ENCODE measurements at places on chromosomes 7 and 10.

DNA sequence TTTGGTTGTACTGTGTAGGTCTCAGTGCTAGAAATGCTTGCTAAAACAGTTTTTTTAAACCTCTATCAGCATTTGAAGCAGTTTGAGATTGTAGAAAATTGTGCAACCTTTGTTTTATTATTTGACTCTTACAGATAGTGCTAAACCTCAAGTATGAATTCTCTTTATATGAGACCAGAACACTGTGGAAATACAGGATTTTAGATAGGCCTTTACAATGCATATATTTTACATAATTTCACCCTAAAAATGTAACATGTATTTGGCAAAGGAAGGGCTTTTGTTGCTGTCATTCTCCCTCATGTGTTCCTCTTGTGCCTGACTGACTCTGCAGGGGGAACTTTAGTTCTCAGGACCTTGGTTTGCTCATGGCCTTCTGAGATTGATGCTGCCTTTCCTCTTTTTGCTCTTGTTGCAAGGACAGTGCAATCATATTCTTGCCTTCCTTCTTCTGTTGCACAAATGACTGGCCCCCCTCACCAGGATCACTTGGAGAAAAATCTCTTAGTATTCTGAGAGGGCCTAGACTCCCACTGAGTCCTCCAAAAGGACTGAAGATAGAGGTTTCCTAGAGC lies 188.7 kb downstream of the PPP1R9A start:
- no peak for DNase-seq
- no peaks in the 10 kb centered on the region for H3K36me3 ChIP-seq
- H3K27me3 ChIP-seq, result no peaks in the 10 kb centered on the region

GRCh38 chr7:149791-150636 lies 42.4 kb upstream of the FAM20C start:
- peaks cover 9% of the 10 kb centered on the region for H3K4me1 ChIP-seq
- H3K27ac ChIP-seq, result peak overlapping the region; percentile 94
- no peaks in the 10 kb centered on the region for H3K36me3 ChIP-seq
- peak overlapping the region; percentile 59 for H3K4me3 ChIP-seq
- H3K27me3 ChIP-seq, result no peaks in the 10 kb centered on the region
- peak; percentile 75 for DNase-seq

GRCh38 chr7:17932770-17933169 lies 7.5 kb downstream of the SNX13 start:
- H3K4me3 ChIP-seq, result no peak overlapping the region
- H3K36me3 ChIP-seq, result no peaks in the 10 kb centered on the region
- no peak overlapping the region for H3K27ac ChIP-seq
- DNase-seq, result no peak
- H3K27me3 ChIP-seq, result no peaks in the 10 kb centered on the region

- no peaks in the 10 kb centered on the region for H3K4me1 ChIP-seq
- H3K36me3 ChIP-seq, result no peaks in the 10 kb centered on the region
- no peak overlapping the region for H3K27ac ChIP-seq
- H3K27me3 ChIP-seq, result no peaks in the 10 kb centered on the region
- no peak for DNase-seq
- H3K4me3 ChIP-seq, result no peak overlapping the region
Measured at GRCh38 chr7:49001610-49002033, 77.3 kb downstream of the CDC14C start.

GRCh38 chr7:142709921-142710320 lies 39.4 kb upstream of the PRSS1 start:
- H3K27me3 ChIP-seq, result no peaks in the 10 kb centered on the region
- DNase-seq, result no peak
- no peak overlapping the region for H3K4me3 ChIP-seq
- H3K27ac ChIP-seq, result no peak overlapping the region
- no peaks in the 10 kb centered on the region for H3K4me1 ChIP-seq
- no peaks in the 10 kb centered on the region for H3K36me3 ChIP-seq

GRCh38 chr7:18553605-18554003 lies 58.1 kb downstream of the HDAC9 start:
- DNase-seq, result no peak
- no peaks in the 10 kb centered on the region for H3K36me3 ChIP-seq
- H3K4me3 ChIP-seq, result no peak overlapping the region
- no peak overlapping the region for H3K27ac ChIP-seq
- H3K4me1 ChIP-seq, result no peaks in the 10 kb centered on the region

GRCh38 chr10:12675186-12675585 lies 325.8 kb downstream of the CAMK1D start:
- no peaks in the 10 kb centered on the region for H3K36me3 ChIP-seq
- DNase-seq, result no peak
- no peaks in the 10 kb centered on the region for H3K27me3 ChIP-seq
- no peak overlapping the region for H3K27ac ChIP-seq

DNA sequence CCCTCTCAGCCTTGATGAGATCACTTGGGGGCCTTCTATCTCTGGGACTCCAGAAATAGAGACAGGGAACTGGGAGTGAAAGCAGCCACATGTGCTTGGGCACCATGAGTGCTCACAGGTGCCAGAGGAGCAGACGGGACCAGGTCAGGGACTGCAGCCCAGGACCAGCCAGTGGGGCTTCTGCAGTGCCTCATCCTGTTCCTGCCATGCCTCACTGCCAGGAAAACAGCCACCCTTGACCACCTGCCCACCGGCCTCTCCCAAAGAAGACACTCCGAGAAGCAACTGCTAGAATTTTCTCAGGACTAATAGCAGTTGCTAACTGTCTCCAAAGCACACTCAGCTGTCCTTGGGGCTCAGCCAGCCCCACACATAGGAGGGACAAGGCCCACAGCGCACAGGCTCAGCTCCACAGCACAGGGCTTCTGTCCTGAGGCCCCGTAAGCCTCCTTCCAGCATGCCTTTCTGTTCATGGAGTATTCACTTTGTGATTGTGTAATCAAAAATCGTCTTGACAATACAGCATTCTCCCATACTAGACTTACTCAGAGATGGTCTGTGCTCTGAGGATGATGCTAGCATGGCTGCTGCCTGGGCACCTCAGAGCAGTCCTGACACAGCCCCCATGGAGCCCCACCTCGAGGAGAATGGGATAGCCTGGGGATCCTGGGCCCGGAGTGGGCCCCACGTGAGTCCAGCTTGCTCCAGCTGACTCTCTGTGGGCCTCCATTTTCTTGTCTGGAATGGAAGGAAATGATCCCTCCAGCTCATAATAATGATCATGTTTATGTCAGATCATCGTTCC lies 115.7 kb upstream of the RET start:
- H3K4me1 ChIP-seq, result no peaks in the 10 kb centered on the region
- no peak overlapping the region for H3K4me3 ChIP-seq
- H3K36me3 ChIP-seq, result no peaks in the 10 kb centered on the region
- H3K27ac ChIP-seq, result no peak overlapping the region

- no peaks in the 10 kb centered on the region for H3K36me3 ChIP-seq
- H3K27me3 ChIP-seq, result no peaks in the 10 kb centered on the region
- DNase-seq, result no peak
- H3K27ac ChIP-seq, result no peak overlapping the region
Measured at GRCh38 chr7:34096777-34097176, 191.4 kb downstream of the BMPER start.

DNA sequence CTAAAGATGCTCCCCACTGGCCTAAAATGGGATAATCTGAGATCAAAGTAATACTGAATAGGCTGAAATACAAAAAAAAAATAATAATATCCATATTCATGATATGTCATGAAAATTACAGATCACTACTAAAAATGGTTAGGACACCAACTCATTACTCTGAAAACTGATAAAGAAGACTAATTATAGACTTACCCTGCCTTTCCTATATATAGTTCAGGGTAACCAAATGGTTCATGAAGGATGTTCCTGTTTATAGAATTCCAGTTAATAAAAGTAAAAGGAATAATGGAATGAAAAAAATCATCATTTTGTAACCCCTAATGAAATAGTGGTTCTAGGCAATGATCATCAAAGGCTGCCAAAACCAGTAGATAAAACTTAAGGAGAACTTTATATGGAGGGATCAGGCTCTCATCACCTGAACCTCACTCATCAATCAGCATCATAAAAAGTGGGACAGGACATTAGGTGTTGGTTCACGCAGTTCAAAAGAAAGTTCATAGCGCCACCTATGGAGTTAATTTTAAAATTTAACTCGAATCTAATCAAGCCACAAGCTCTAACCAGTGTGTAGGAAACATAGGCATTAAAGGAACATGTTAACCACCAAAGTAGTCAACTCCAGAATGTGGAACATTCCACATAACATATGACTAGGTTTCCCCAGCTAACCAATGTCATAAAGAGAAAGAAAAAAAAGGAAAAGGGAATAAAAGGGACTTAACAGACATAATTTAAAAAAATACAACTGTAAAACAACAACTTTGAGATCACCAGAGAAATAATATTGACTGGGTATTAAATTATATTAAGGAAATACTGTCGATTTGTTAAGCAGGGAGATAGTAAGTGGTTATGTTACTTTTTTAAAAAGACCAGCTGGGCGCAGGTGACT lies 35.7 kb downstream of the P4HA1 start:
- DNase-seq, result no peak
- no peaks in the 10 kb centered on the region for H3K27me3 ChIP-seq
- H3K4me3 ChIP-seq, result no peak overlapping the region
- no peaks in the 10 kb centered on the region for H3K4me1 ChIP-seq
- no peaks in the 10 kb centered on the region for H3K36me3 ChIP-seq

DNA sequence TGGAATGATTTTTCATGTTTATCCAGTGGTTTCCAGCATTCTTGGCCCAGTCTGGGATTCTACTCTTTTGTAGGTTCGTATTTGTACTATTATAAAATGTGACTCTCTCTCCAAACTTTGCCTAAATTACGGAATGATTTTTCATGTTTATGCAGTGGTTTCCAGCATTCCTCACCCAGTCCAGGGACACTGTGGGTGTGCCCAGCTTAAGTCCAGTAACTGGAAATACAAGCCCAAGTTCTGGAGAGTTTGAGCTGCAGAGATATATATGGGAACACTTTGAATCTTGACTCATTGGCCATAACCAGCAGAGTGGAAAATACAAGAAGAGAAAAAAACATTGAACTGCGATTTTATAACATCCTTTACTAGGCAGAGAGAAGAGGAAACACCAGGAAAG lies 5.9 kb upstream of the MAGI2 start:
- H3K36me3 ChIP-seq, result no peaks in the 10 kb centered on the region
- H3K27ac ChIP-seq, result no peak overlapping the region
- no peaks in the 10 kb centered on the region for H3K27me3 ChIP-seq
- H3K4me3 ChIP-seq, result no peak overlapping the region
- H3K4me1 ChIP-seq, result peaks cover 7% of the 10 kb centered on the region

DNA sequence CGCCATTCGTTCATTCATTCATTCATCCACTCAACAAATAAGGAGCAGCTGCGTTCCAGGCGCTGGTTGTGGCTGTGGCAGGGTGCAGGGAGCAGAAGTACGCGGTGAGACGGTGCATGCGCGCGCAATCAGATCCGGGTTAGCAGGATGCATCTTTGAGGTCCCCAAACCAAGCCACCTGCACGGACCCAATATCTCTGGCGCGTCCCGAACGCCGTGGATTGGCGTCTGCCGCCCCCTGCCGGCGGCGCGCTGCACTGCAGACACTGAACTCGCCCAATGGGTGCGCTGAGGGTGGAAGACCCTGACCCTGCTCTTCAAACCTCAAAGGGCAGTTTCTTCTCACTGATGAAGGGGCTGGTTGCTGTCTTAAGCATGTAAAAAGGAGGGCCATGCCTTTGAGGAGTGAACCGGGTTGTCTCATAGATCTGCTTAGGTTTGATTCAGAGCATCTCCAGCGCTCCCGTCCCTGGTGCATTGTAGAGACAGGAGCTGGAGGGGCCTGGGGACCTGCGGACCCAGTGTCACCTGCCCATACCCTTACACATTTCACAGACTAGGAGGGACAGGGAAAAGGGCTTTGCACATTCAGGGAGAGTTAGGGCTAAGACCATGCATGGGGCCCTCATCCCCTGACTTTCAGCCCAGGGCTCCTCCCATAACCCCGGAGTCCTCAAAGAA lies 102.5 kb downstream of the RAMP3 start:
- H3K27me3 ChIP-seq, result no peaks in the 10 kb centered on the region
- no peak for DNase-seq
- no peaks in the 10 kb centered on the region for H3K36me3 ChIP-seq
- no peaks in the 10 kb centered on the region for H3K4me1 ChIP-seq

GRCh38 chr7:127487381-127487780 lies 94.9 kb upstream of the ZNF800 start:
- H3K27ac ChIP-seq, result no peak overlapping the region
- no peaks in the 10 kb centered on the region for H3K27me3 ChIP-seq
- H3K4me3 ChIP-seq, result no peak overlapping the region
- DNase-seq, result no peak

- no peak overlapping the region for H3K27ac ChIP-seq
- no peak for DNase-seq
- H3K36me3 ChIP-seq, result no peaks in the 10 kb centered on the region
- no peaks in the 10 kb centered on the region for H3K27me3 ChIP-seq
Measured at GRCh38 chr10:3770611-3771110, 14.3 kb downstream of the KLF6 start.

GRCh38 chr7:43630482-43630881 lies 47.6 kb downstream of the STK17A start:
- no peak overlapping the region for H3K27ac ChIP-seq
- no peaks in the 10 kb centered on the region for H3K27me3 ChIP-seq
- no peak for DNase-seq
- no peak overlapping the region for H3K4me3 ChIP-seq
- no peaks in the 10 kb centered on the region for H3K4me1 ChIP-seq

DNA sequence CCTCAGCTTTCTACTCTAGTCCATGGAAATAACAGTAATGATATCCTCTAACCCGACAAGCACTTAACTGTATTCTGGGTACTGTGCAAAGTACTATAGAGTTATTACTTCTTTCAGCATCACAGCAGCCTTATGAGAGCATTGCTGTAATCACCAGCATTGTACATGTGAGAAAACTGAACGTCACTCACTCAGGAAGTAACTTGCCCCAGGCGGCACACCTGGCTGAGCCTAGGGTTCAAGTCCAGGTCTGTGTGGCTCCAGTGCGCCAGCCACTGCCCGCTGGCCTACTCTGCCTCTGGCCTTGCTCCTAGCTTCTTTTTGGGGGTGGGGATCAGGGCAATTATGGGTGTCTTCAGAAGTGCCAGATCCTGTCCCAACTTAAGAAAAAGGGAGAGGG lies 50.5 kb downstream of the ZMIZ1 start:
- no peak overlapping the region for H3K4me3 ChIP-seq
- DNase-seq, result no peak
- H3K27ac ChIP-seq, result no peak overlapping the region
- H3K36me3 ChIP-seq, result no peaks in the 10 kb centered on the region

- H3K4me1 ChIP-seq, result no peaks in the 10 kb centered on the region
- H3K36me3 ChIP-seq, result no peaks in the 10 kb centered on the region
- peaks cover 3% of the 10 kb centered on the region for H3K27me3 ChIP-seq
- H3K27ac ChIP-seq, result no peak overlapping the region
Measured at GRCh38 chr10:23818484-23818883, 379.6 kb downstream of the OTUD1 start.

GRCh38 chr7:17626235-17626634 lies 314.1 kb downstream of the SNX13 start:
- H3K36me3 ChIP-seq, result no peaks in the 10 kb centered on the region
- no peaks in the 10 kb centered on the region for H3K4me1 ChIP-seq
- no peak overlapping the region for H3K4me3 ChIP-seq
- no peak overlapping the region for H3K27ac ChIP-seq

GRCh38 chr7:5343884-5344283 lies 61.1 kb downstream of the SLC29A4 start:
- no peak overlapping the region for H3K27ac ChIP-seq
- H3K27me3 ChIP-seq, result no peaks in the 10 kb centered on the region
- H3K4me3 ChIP-seq, result no peak overlapping the region
- no peaks in the 10 kb centered on the region for H3K36me3 ChIP-seq
- no peak for DNase-seq
- H3K4me1 ChIP-seq, result no peaks in the 10 kb centered on the region

GRCh38 chr7:139393621-139394211 lies 34.0 kb downstream of the LUC7L2 start:
- H3K27ac ChIP-seq, result no peak overlapping the region
- H3K27me3 ChIP-seq, result no peaks in the 10 kb centered on the region
- H3K4me3 ChIP-seq, result no peak overlapping the region
- DNase-seq, result no peak
- no peaks in the 10 kb centered on the region for H3K36me3 ChIP-seq
- H3K4me1 ChIP-seq, result no peaks in the 10 kb centered on the region
